Stimulated activated naive CD8-positive, alpha-beta T cell treated with anti-CD3 and anti-CD28 coated beads, Interleukin-15, amount 100 ng/mL, for 72 hours (primary cell): ENCODE measurements at places on chromosomes 2 and 18.

DNA sequence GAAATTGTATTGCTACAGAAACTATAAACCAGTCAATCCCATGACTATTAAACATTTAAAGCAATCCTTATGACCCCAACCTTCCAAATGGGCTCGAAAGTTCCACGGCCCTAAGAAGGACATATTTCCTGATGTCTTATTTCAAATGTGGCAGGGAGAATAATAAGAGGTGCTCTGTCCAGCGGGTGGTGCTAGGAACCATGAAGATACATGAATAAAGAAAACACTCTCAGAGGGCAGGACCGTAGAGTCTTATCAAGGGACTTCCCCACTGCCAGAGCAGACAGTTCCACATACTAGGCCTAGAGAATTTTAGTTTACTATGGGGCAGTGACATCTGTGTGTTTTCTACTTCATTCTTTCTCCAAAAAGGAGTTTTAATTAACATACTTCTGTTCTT lies 187.1 kb upstream of the PIK3C3 start:
- no peak for DNase-seq

GRCh38 chr18:63180971-63181376 lies 138.6 kb downstream of the BCL2 start:
- no peak for DNase-seq

- DNase-seq = no peak
These were observed 51.7 kb upstream of the SATB2 start for GRCh38 chr2:199509403-199509802.

- no peak for DNase-seq
These were observed 2.8 kb upstream of the LCLAT1 start for GRCh38 chr2:30444273-30444672.

DNA sequence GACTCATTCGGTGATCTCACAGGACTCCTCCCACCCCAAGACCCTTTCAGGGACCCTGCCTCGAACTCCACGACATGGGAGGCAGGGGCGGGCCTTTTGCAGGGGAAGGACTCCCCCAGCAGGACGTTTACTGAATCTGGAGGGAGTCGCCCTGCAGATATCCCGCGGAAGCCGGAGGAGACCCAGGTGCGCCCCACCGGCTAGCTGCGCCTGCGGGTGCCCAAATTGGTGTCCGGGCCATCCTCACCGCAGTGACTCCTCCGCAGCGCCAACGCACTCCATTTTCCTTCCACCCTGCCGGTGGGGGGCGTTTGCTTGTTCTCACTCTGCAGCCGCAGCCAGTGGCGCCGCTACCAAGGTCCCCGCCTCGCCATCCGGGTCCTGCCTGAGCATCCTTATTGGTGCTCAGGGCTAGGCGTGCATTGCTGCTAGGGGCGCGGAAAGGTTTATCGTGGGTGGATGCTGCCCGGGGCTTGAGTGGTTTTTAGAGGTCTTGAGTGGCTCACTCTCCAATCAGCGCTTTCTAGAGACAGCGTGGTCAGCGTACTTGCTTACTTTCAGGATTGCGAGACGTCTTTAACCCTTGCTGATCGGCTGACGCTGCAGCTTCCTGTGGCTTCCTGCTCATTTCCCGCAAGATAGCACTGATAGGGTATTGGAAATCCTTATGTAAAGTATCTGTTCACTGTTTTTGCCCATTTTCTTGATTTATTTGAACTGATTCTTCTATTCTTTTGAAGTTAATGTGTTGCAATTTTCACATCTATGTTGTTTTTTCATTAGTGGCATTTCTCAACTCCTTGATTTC lies 81.4 kb downstream of the BIN1 start:
- peak; percentile 75 for DNase-seq

- no peak for DNase-seq
These were observed 98.5 kb downstream of the TACR1 start for GRCh38 chr2:75100801-75101151.

DNA sequence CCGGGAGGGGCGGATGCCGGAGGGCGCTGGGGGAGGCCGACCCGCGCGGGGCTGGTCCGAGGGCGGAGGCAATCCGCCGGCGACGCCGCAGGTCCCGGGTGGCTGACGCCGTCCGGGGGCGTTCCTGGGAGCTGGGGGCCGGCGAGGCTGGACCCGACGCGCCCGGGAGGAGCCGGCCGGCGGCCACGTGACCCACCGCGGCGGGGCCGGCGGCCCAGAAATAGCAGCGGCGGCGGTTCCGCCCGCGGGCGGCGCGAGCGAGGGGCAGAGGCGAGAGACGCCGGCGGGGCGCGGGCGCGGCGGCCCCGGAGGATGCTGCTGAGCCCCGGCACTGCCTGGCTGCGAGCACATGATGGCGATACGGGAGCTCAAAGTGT lies at the start of gene RAB31:
TSS of gene RAB31 (plus strand) at position 245 of the 377 bp plus-strand sequence. CDS start at position 350, 105 bp downstream.
- DNase-seq = peak; percentile 22

- DNase-seq = no peak
These were observed 17.6 kb downstream of the NPPC start for GRCh38 chr2:231908584-231908983.

GRCh38 chr2:202965810-202966460 lies 48.7 kb upstream of the NBEAL1 start:
- DNase-seq = no peak

DNA sequence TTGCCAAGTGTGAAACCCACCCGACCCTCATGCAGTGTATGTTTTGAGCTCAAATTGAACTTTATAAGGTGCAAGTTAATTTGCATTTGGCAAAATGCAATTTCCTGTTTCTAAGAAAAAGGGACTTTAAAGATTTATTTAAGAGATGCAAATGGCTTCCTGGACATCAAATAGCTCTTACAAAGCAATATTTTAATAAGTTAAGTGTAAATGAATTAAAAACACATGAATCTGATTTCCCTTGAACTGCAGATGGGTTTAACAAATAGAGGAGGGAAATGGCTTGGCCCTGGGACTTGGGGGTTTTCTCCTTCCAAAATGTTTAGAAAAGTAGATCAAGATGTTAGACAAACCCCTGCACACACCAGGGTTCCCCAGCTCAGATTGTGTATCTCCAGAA lies 116.0 kb downstream of the EN1 start:
- DNase-seq = no peak

DNA sequence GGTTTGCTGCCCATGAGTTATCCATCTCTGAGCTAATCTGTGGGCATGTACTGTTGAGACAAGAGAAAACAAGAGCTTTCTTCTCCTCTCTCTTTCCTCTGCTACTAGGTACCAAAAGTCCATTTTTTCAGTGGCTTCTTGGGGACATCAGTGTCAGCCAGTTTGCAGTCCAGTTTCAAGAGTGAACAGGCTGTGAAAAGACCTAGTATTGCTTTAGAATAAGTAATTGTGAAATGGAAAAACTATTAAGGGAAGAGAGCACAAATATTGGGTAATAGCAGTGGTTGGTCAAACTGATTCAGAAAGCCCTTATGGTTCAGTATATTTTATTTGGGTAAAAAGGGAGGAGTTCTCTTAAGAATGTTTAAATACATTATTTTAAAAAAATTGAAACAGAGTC lies 33.0 kb upstream of the MEP1B start:
- no peak for DNase-seq

DNA sequence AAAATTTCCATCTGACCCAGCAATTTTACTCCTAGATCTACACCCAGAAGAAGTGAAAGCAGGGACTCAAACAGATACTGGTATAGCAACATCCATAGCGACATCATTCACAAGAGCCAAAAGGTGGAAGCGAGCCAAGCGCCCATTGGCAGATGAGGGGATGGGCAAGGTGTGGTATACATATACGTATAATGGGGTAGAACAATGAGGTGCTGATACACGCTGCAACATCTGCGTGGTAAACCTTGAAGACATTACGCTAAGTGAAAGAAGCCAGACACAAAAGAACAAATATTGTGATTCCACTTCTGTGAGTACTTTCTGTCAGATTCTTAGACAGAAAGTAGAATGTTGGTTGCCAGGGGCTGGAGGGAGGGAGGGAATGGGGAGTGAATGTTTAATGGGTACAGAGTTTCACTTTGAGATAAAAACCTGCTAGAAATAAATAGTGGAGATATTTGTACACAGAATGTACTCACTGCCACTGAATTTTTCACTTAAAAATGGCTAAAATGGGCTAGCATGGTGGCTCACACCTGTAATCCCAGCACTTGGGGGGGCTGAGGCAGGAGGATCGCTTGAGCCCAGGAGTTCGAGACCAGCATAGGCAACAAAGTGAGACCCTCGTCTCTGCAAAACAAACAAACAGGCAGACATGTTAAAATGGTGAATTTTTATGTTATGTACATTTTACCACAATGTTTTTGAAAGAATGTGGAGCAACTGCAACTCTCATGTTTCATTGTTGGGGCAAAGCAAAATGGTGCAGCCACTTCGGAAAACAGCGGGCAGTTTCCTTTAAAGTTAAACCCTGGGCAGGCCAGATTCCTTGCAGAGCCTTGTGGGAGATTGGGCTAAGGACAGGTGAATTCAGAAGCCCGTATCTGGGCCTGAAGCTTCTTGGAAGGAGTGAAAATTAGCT lies 103.4 kb upstream of the MYCN start:
- DNase-seq = no peak

DNA sequence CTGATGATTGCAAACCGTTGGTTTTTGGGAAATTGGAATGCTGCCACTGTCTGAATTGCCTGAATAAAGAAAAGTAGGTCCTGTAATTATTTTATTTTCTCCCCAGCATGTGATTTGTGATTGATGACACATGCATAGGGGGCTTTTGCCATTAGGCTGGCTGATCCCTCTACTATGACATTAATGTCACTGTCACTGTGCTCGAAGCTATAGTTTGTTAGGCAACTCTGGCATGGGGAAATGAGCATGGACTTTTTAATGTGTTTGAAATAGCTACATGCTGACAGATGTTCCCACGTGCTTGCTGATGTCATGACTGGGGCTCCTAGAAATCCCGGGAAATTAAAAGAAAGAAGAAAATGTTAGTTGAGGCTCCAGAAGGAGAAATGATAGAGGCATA lies 99.1 kb downstream of the HRH4 start:
- no peak for DNase-seq

GRCh38 chr2:233680361-233681045 lies 1.2 kb upstream of the UGT1A7 start:
- no peak for DNase-seq

DNA sequence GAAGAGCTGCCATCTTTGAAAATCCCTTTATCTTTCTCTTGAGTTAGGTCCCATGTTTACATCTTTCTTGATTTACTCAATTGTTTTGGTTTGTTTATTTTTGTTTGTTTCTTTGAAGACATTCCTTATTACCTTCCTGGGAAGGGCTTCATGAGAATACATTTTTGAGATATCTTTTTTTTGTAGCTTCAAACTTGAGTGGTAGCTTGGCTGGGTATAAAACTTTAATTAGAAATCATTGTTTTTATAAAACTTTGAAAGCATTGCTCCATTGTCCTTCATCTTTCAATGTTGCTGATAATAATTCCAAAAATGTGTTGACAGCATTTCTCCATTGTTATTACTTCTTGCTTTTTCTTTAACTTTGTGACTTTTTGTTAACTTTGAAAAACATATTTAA lies 145.9 kb upstream of the RBMS1 start:
- DNase-seq = no peak

GRCh38 chr2:61538920-61539520 lies 864 bp upstream of the XPO1 start:
- DNase-seq = peak; percentile 51

- no peak for DNase-seq
These were observed 10.7 kb upstream of the CCDC88A start for GRCh38 chr2:55430211-55430975.

DNA sequence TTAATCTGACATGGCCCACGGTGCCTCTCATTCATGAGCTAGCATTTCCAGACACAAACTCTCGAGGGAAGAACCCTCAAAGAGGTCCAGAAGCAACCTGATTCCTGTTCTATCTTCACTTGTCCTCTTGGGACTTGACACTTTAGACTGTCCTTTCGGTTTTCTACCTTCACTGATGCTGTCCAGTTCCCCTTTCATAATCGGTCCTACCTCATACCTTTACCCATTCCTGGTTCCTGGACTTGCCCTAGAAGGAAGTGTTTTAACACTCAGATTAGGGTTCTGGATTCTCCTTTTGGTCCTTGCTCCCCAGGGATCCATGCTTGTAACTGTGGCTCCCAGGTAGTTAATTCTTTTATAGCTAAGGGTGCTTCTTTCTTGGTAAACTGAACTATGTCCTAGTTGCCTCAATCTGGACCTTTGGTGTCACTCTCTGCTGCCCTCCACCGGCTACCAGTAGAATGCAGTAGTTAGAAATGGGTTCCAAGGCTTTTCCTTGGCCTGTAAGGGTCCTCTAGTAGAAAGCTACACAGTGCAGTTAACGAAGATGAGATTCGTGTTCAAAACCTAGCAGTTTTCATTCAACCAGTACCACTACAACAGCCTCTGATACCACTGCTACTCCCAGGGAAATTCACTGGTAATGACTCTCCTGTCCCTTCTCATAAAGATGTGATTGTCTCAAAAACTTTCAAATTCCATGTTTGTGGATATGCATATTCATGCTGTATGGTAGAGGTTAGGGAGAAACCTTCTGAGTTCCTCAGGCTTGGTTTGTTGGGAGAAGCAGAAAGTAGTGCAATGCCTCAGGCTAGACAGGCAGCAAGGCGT lies 178.1 kb upstream of the CYP26B1 start:
- DNase-seq = no peak

GRCh38 chr2:25829377-25829704 lies 48.9 kb downstream of the ASXL2 start:
- no peak for DNase-seq

DNA sequence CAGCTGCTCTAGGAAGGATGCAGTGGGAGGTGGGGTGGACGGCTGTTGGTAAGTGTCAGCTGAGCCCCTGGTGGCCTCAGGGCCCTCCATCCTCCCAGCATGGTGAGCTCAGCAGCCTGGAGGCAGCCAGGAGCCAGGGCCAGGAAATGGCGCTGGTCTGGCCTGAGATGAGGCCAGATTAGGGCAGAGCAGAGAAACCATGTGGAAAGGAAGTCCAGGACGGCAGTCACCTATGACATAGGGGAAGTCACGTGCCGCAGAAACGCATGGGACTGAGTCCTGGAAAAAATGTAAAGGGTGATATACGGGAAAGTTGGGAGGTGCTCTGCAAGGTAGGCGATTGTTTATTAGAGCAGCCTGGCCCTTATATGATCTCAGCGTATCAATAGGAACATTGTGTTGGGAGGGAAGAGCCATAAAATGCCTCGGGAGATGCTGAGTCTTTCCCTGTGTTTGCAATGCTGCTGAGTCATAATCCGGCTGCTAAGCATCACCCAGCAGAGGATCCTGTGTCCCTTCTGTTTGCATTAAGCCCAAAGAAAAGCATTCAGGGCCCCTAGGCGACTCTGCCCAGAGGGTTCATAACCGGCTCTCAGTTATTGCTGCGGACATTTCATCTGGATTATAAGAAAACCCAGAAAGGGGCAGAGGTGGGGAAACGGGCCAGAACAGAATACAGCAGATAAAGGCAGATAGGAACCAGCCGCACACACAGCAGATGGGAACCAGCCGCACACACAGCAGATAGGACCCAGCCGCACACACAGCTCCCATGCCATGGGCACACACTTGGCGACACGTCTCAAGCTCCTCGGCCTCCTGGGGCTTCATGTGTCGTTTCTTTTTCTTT lies 30.3 kb upstream of the B3GNT7 start:
- no peak for DNase-seq

- no peak for DNase-seq
These were observed 118.8 kb upstream of the STK17B start for GRCh38 chr2:196290136-196290535.

DNA sequence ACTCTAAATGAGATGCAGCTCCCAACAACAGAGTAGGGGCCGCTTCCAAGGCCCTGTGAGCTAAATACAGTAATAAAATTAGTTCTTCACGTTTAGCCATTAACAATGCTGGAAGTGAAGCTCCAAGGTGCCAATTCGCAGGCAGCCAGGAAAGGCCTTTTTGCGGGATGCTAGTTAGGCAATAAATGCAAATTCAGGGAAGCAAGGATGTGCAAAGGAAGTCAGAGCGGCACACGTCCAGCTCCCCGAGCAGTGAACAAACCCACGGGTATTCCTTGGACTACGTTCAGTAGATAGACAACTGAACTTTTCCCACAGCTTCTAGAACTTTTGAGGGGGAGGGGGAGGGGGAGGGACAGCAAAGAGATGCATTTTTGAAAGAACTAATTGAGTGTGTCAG lies 6.9 kb downstream of the ZNF516 start:
- no peak for DNase-seq
